ENCODE measurements at places on chromosomes 6 and 20.

- no peak for DNase-seq
These were observed 42.8 kb downstream of the GPR6 start for GRCh38 chr6:110020888-110021287.

- no peak for DNase-seq
These were observed 142.5 kb upstream of the SPACA1 start for GRCh38 chr6:87905101-87905641.

DNA sequence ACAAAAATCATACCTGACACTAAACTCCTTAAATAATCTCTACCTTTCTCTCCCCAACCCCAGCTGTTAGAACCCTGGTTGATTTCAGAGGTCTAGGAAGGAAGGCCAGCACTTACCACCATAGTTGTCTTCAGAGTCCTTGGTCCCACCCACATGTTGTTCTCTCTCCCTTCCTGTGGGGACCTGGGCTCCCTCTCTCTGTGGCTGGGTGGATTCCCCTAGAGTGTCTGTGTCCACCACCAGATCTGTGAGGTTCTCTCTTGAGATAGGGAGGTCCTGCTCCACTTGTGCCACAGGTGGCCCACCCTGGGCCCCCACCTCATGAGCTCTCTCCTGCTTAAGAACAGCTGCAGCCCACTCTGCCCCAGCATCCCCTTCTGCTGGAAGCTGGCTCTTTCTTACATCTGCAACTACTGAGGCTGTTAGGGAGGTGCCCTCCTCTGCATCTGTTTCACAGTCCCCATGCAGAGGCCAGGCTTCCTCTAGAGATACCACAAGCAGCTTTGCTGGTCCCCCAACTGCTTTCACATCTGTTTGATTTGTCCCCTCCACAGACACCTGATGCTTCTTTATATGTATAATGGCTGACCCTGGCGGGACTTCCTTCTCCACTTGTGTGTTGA is 5.2 kb downstream of the MDC1 start:
- no peak for DNase-seq

GRCh38 chr6:46376562-46377061 is 114.6 kb downstream of the RCAN2 start:
- no peak for DNase-seq

GRCh38 chr20:34621383-34622367 is 55.2 kb downstream of the PIGU start:
- DNase-seq: peak; percentile 35

GRCh38 chr6:145506565-145506964 is 228.8 kb downstream of the EPM2A start:
- DNase-seq: no peak

- DNase-seq: no peak
These were observed 49.8 kb downstream of the CPXM1 start for GRCh38 chr20:2750491-2751251.

GRCh38 chr6:20882014-20882413 is 347.8 kb downstream of the CDKAL1 start:
- DNase-seq: no peak

DNA sequence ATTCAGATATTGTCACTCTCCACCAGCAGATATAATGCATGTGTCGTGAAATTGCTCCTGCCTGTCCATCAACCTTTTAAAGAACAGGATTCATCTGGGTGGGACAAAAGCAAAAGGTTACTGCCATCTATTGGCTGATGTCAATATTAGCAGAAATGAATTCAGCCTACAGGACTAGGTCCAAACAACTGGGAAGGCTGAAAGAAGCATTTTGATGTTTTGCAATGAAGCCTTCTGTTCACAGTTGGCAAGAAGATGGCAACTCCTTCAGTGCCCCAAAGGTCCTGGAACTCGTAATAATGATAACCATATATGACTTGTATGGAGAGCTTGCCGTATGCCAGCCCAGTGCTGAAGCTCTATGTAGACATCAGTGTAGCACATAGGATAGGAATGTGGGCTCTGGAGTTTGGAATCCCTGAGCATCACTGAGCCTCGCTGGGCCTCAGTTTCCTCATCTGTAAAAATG is 7.5 kb downstream of the BCAS1 start:
- DNase-seq: peak; percentile 78

GRCh38 chr20:60306105-60306504 is 347.9 kb downstream of the CDH26 start:
- DNase-seq: no peak

GRCh38 chr6:39831701-39832100 is 39.5 kb downstream of the DAAM2 start:
- no peak for DNase-seq

DNA sequence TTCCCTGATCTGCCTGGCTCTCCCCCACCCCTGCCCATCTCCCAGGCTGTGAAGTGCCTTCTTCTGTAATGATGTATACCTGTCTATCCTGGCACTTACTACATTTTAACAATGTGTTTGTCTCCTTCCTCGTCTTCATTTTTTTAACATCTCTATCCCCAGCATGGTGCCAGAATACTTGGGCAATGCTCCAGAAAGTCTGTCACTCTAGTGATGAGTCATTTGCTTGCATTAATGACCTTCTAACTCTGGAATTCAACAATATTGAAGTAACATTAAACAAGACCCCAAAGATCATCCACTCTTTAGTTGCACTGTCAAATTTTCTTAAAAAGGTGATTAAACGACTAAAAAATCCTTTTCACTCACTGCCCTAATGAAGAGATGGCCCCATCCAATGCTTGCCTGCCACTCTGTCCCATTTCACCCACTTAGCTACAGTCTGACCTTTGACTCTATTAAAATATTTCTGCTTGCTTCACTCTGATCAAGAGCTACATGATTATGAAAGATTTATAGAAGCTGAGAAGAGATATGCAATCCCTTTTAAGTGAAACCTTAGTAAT is 7.7 kb upstream of the KLHL31 start:
- no peak for DNase-seq

DNA sequence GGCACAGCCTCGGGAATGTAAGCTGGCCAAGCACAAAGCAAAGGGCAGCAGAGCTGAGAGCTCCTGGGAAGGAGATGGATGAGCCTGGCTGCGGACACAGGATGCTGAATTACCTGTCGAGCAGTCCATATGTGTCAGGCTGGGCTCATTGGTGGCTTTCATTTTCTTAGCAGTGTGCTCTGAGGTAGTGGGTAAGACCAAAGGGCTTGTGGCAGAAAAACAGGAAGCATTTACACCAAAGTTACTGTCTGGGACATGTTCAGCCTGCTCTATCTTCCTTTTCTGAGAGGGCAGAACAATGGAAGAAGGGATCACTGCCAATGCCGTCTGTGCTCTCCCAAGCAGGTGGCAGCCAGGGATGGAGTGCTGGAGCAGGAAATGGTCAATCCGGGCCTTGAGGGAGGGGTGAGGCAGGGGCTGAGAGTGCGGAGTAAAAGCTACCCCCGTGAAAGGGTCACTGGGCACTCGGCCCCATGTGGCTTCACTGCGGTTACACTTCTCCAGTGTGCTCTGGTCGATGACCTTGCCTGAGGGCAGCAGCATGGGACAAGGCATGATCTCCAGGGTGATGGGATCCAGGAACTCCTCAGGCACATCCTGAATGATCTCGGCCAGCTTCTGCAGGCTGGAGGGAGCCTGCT is 36.9 kb upstream of the AVP start:
- DNase-seq: no peak

DNA sequence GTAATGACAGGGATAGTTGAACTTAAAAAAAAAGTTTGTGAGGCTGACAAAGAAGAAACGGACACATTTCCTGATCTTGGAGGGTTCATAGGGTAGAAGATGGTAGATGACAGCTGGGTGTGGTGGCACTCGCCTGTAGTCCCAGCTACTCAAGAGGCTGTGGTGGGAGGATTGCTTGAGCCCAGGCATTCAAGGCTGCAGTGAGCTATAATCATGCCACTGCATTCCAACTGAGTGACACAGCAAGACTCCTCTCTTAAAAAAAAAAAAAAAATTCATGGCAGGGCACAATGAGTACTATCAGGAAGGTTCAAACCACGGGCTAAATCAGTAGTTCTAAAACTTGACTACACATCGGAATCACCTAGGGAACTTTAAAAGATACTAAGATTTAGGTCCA is 2.0 kb upstream of the MICA start:
- DNase-seq: no peak

DNA sequence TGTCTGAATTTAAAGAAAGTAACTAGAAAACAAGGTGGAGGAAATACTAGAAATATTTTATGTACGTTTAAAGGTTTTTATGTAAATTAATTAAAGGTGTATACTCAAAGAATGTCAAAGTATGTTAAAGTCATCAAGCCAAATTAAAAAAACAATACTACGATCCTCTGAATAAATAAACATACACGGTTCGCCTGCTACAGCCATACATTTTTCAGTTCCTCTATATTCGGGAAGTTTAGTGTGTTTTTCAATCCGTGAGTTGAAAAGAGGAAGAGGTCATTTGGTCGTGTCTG is 626 bp downstream of the STX7 start:
- no peak for DNase-seq

- DNase-seq: no peak
These were observed at the start of gene GLP1R for GRCh38 chr6:39048481-39049399. Gene GLP1R (plus strand): TSS chr6:39048781. CDS start chr6:39048841, 60 bp downstream.

- DNase-seq: no peak
These were observed 175.1 kb upstream of the FOXQ1 start for GRCh38 chr6:1136827-1137226.

GRCh38 chr20:63293456-63293855 is 470 bp downstream of the COL20A1 start:
- DNase-seq: no peak

DNA sequence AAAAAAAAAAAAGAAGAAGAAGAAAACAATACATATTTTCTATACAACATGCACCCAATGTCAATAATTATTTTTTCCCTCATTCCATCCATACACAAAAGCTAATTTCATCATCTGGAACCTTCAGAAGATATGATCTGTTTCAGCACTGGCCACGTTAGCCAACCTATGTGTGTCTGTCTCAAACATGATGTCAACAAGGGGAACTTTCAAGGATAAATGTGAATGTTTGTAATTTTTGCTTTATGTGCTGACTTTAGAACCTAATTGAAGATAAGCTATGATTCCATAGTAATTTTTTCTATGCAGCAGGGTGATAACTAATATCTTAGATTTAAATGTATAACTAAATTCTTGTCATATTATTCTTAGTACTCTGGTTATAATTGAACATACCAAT is 37.9 kb downstream of the IPCEF1 start:
- no peak for DNase-seq

- DNase-seq: peak; percentile 99
These were observed at the start of gene CASP8AP2 for GRCh38 chr6:89829472-89830169. Gene CASP8AP2 (plus strand): TSS chr6:89829880.

GRCh38 chr6:150775415-150776203 is 89.9 kb upstream of the MTHFD1L start:
- no peak for DNase-seq

GRCh38 chr6:31862344-31863235 is at the start of gene NEU1:
Gene NEU1 (minus strand): TSS chr6:31862821. CDS start chr6:31862776, 45 bp downstream.
- DNase-seq: peak; percentile 100

DNA sequence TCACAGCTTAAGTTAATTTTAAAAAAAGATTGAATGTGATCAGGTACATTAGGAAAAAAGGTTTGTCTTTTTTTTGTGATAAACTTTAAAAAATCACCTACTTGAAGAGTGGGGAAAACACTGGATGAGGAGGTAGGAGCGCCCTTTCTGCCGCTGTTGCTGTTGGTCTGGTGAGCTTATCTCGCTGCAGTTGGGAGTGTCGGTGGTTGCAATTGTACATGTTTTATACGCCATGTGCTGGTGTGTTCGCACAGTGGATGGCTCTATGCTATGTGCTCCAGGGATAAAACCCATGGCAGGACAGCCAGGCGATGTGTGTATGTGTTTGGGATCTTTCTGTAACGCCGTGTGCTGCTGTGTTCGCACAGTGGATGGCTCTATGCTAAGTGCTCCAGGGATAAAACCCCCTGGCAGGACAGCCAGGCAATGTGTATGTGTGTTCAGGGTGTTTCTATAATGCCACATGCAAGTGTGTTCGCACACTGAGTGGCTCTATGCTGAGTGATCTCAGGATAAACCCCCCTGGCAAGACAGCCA is 1.7 kb downstream of the SLC22A3 start:
- no peak for DNase-seq

GRCh38 chr6:157717340-157717748 is 105.7 kb upstream of the SNX9 start:
- DNase-seq: no peak

- DNase-seq: no peak
These were observed 64.9 kb upstream of the BTBD3 start for GRCh38 chr20:11852811-11853210.

DNA sequence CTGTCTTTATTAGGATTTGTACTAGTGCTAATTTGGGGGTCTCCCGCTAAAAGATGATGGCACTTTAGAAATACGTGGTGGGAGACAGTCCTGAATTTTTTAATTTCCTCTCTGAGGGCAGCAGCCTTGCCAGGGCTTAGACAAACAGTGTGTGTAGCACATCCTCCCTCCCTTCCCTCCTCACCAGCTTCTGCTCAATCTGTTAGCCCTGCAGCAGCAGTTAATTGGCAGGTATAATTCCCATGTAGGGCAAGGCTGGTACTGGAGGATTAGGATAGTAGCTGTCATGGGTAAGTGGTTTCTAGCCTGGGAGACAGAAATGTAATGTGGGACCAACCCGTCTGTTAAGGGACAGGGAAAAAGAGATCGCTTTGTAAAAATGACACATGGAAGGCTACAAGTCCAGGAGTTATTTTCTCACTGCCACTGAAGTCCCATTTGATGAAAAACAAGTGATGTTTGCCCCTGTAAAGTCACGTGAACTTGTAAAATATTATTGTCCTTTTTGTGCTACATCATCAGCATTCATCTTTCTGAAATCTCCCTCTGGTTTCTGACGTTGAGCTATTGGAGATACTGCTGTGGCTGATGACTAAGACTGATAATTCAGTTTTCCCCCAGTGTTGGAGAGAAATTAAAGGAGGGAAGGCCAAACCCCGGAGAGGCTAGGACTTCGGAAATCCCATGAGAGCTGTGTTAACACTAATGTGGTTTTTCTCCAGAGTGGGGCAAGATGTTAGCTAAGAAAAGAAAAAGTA is 40.6 kb downstream of the CTNNBL1 start:
- DNase-seq: peak; percentile 55

- no peak for DNase-seq
These were observed 17.2 kb upstream of the SH3BGRL2 start for GRCh38 chr6:79613912-79614311.

GRCh38 chr6:136059308-136059707 is 190.8 kb downstream of the MTFR2 start:
- DNase-seq: peak; percentile 75

GRCh38 chr6:6681075-6681849 is 92.7 kb downstream of the LY86 start:
- DNase-seq: no peak

- DNase-seq: no peak
These were observed 231.2 kb downstream of the ANKRD60 start for GRCh38 chr20:57996936-57997890.

GRCh38 chr20:64180673-64181072 is 16.4 kb downstream of the MYT1 start:
- DNase-seq: no peak

Measured in Ammon's horn (tissue), 1 donor.